Smooth muscle cell of trachea (primary cell): ENCODE measurements at places on chromosomes 2 and 18. TPM values are rescaled to one million over a fixed set of nuclear protein-coding genes. Genes with fewer than 3 reads are reported as not detected.

Gene CD8B2
- not detected in 2 replicates for total RNA-seq

Gene PROM2
- total RNA-seq, result 0.29 and 0.83 TPM in 2 replicates

Gene AGAP1
- 11.6 and 24.6 TPM in 2 replicates for total RNA-seq

Gene CRACDL
- under 0.01 TPM in 1 of 2 replicates, not detected in the other for total RNA-seq

Gene UGT1A7
- not detected in 2 replicates for total RNA-seq

Gene CRYGD
- total RNA-seq, result not detected in 2 replicates

Gene GDF7
- total RNA-seq, result 0.15 TPM in 1 of 2 replicates, not detected in the other

Gene IL36B
- total RNA-seq, result not detected in 2 replicates

Gene HPCAL1
- 16.6 and 42.5 TPM in 2 replicates for total RNA-seq

Gene SNTG2
- total RNA-seq, result not detected in 2 replicates

Gene FAM98A
- total RNA-seq, result 54.9 and 60.4 TPM in 2 replicates

Gene ABCG5
- not detected in 2 replicates for total RNA-seq

Gene KCNE4
- total RNA-seq, result 13.4 and 21.2 TPM in 2 replicates

Gene LRP1B
- not detected in 2 replicates for total RNA-seq

Gene KCMF1
- 70.1 and 74.6 TPM in 2 replicates for total RNA-seq

Gene BABAM2
- 23.0 and 29.4 TPM in 2 replicates for total RNA-seq

Gene GALR1
- total RNA-seq, result under 0.01 TPM in 1 of 2 replicates, not detected in the other

Gene PELI1
- total RNA-seq, result 4.9 and 6.6 TPM in 2 replicates

Gene VWC2L
- total RNA-seq, result not detected in 2 replicates

Gene GCC2
- total RNA-seq, result 24.3 and 31.1 TPM in 2 replicates

Gene VIT
- total RNA-seq, result 1.2 and 2.3 TPM in 2 replicates

Gene APOB
- under 0.01 TPM in 1 of 2 replicates, not detected in the other for total RNA-seq

Gene BMP10
- total RNA-seq, result not detected in 2 replicates

Gene GCFC2
- 14.2 and 19.1 TPM in 2 replicates for total RNA-seq

Gene ONECUT2
- total RNA-seq, result under 0.01 TPM in 2 replicates

Gene HADHA
- total RNA-seq, result 173 and 238 TPM in 2 replicates

Gene SS18
- total RNA-seq, result 86.8 and 103 TPM in 2 replicates

Gene ANKRD62
- not detected in 2 replicates for total RNA-seq

Gene MROH2A
- total RNA-seq, result not detected in 2 replicates

Gene INPP4A
- total RNA-seq, result 18.8 and 33.2 TPM in 2 replicates

Gene POTEI
- under 0.01 TPM in 1 of 2 replicates, not detected in the other for total RNA-seq

Gene SPEG
- total RNA-seq, result 11.3 and 21.7 TPM in 2 replicates

Gene USP40
- 31.3 and 38.5 TPM in 2 replicates for total RNA-seq

Gene SP140
- total RNA-seq, result 0.33 and 0.87 TPM in 2 replicates

Gene HOXD12
- total RNA-seq, result not detected in 2 replicates

Gene ZC3H6
- total RNA-seq, result 5.8 and 6.4 TPM in 2 replicates

Gene ZNF385B
- total RNA-seq, result not detected in 2 replicates

Gene SERPINB3
- not detected in 2 replicates for total RNA-seq

Gene PAIP2B
- total RNA-seq, result 0.66 and 0.73 TPM in 2 replicates

Gene CERKL
- 0.15 and 0.17 TPM in 2 replicates for total RNA-seq

Gene TDRD15
- total RNA-seq, result not detected in 2 replicates

Gene MERTK
- total RNA-seq, result 0.29 and 0.99 TPM in 2 replicates

Gene SULT6B1
- total RNA-seq, result not detected in 2 replicates

Gene ROCK2
- total RNA-seq, result 42.0 and 57.3 TPM in 2 replicates

Gene MYOM1
- 0.15 and 0.99 TPM in 2 replicates for total RNA-seq

Gene NPPC
- not detected in 2 replicates for total RNA-seq
